Activated CD4-positive, alpha-beta T cell treated with anti-CD3 and anti-CD28 coated beads for 36 hours (primary cell): ENCODE measurements at places on chromosomes 2 and 18. TPM values are rescaled to one million over a fixed set of nuclear protein-coding genes. Genes with fewer than 3 reads are reported as not detected.

DNA sequence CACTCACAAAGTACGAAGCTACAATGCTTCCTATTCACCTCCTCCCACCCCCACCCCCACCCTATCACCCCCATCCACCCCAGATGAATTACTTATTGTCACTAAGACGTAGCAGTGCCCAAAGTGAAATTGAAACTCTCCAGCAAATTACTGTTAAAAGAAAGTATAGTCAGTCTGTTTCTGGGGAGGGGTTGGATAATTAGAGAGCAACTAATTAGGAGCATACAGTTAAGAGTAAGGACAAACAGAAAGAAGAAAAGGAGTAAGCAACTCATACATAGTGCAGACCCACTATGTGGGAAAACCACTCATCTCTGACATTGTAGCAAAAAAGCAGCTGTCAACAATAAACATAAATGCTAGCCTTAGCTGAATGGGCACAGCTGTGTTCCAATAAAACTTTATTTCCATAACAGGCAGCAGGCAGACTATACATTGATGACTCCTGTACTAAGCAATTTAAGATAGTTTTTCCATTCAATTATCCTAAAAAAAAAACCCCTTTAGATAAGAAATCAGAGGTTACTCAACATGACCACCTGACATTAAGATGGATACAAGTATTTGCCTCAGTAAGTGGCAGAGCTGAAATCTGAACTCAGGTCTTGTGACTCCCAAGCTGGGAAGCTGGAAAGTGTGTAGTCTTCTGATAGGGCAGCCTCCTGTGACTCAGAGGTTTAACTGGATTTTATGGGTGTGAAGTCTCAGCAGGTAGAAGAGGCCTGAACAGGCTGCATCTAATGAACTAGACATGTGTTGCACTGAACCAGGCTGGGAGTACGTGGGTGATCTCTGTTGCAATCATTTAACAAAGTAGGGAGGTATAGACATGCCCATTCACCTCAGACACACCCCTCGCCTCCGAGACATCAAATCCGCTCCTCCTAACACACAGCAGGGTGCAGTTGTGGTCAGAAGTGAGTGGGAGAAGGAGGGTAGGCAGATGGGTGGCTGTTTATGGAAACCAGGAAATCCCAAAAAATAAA lies 171.8 kb upstream of the KLF7 start:
- peak; percentile 52 for DNase-seq
- peak overlapping the region; percentile 19 for H3K4me3 ChIP-seq
- H3K36me3 ChIP-seq: no peaks in the 10 kb centered on the region
- H3K27me3 ChIP-seq: no peaks in the 10 kb centered on the region
- H3K27ac ChIP-seq: peak overlapping the region; percentile 79
- peaks cover 54% of the 10 kb centered on the region for H3K4me1 ChIP-seq

- H3K4me1 ChIP-seq: no peaks in the 10 kb centered on the region
- no peak overlapping the region for H3K4me3 ChIP-seq
- no peaks in the 10 kb centered on the region for H3K36me3 ChIP-seq
Observed at GRCh38 chr2:47695800-47696477, 87.0 kb upstream of the MSH6 start.

GRCh38 chr2:190781604-190782198 lies 98.9 kb upstream of the GLS start:
- H3K27ac ChIP-seq: no peak overlapping the region
- H3K36me3 ChIP-seq: no peaks in the 10 kb centered on the region
- H3K4me1 ChIP-seq: peaks cover 33% of the 10 kb centered on the region
- no peaks in the 10 kb centered on the region for H3K27me3 ChIP-seq
- peak; percentile 77 for DNase-seq

GRCh38 chr2:6822406-6822805 lies 43.3 kb downstream of the CMPK2 start:
- peaks cover 3% of the 10 kb centered on the region for H3K27me3 ChIP-seq
- no peak overlapping the region for H3K4me3 ChIP-seq
- no peak for DNase-seq
- H3K4me1 ChIP-seq: peaks cover 6% of the 10 kb centered on the region
- no peaks in the 10 kb centered on the region for H3K36me3 ChIP-seq

GRCh38 chr18:65753520-65753919 lies 2.7 kb downstream of the CDH7 start:
- H3K27me3 ChIP-seq: peaks cover 15% of the 10 kb centered on the region
- H3K4me1 ChIP-seq: no peaks in the 10 kb centered on the region
- H3K27ac ChIP-seq: no peak overlapping the region
- DNase-seq: no peak

DNA sequence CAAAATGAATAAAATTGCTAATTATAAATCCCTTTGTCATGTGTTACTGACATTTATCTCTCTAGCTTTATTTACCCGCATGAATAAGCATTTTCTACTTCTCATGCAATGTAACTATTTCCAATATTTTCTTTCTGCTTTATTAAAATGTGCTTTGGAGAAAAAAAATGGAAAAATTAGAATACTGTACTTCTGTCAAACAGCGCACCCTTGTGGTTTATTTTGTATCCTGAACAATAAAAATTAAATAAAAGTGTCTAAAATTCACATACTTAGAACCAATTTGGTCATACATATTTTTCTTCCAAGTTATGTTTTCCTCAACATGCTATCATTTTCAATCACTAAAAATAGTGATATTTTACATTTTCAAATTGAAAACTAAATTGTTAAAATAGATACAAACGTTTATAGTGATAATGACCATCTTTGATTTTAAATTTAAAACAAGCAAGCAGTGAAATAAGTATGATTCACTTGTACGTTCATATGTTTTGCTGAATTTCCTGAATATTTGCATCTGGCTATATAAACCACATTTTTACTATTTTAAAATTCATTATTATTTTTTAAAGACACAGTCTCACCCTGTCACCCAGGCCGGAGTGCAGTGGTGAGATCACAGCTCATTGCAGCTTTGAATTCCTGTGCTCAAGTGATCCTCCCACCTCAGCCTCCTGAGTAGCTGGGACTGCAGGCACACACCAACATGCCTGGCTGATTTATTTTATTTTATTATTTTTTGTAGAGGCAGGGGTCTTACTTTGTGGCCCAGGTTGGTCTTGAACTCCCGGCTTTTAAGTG lies 95.9 kb upstream of the GRB14 start:
- H3K27ac ChIP-seq: no peak overlapping the region
- no peak for DNase-seq
- H3K4me1 ChIP-seq: no peaks in the 10 kb centered on the region
- no peaks in the 10 kb centered on the region for H3K36me3 ChIP-seq
- H3K27me3 ChIP-seq: no peaks in the 10 kb centered on the region

- H3K27me3 ChIP-seq: peaks cover 5% of the 10 kb centered on the region
- no peak for DNase-seq
- H3K4me3 ChIP-seq: no peak overlapping the region
- no peak overlapping the region for H3K27ac ChIP-seq
- no peaks in the 10 kb centered on the region for H3K36me3 ChIP-seq
- no peaks in the 10 kb centered on the region for H3K4me1 ChIP-seq
Observed at GRCh38 chr2:67974559-67975430, 88.0 kb downstream of the C1D start.

GRCh38 chr2:73013936-73014335 lies 57.6 kb downstream of the SFXN5 start:
- no peaks in the 10 kb centered on the region for H3K4me1 ChIP-seq
- peaks cover 3% of the 10 kb centered on the region for H3K36me3 ChIP-seq
- no peak overlapping the region for H3K4me3 ChIP-seq

DNA sequence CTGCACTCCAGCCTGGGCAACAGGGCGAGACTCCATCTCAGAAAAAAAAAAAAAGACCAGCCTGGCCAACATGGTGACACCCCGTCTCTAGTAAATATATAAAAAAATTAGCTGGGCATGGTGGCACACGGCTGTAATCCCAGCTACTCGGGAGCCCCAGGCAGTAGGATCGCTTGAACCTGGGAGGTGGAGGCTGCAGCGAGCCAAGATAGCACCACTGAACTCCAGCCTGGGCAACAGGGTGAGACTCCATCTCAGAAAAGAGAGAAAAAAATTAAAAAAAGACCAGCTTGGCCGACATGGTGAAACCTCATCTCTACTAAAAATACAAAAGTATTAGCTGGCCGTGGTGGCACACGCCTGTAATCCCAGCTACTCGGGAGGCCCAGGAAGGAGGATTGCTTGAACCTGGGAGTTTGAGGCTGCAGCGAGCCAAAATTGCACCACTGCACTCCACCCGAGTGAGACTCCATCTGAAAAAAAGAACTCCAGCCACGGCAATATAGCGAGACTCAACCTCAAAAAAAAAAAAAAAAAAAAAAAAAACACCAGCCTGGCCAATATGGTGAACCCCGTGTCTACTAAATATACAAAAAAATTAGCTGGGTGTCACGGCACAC lies 346.1 kb upstream of the PLGLB2 start:
- H3K27me3 ChIP-seq: no peaks in the 10 kb centered on the region
- no peak overlapping the region for H3K4me3 ChIP-seq
- H3K4me1 ChIP-seq: no peaks in the 10 kb centered on the region
- no peaks in the 10 kb centered on the region for H3K36me3 ChIP-seq
- no peak overlapping the region for H3K27ac ChIP-seq

GRCh38 chr2:66872081-66872985 lies 437.4 kb downstream of the MEIS1 start:
- no peak overlapping the region for H3K27ac ChIP-seq
- H3K4me3 ChIP-seq: no peak overlapping the region
- H3K4me1 ChIP-seq: no peaks in the 10 kb centered on the region
- DNase-seq: no peak
- H3K36me3 ChIP-seq: no peaks in the 10 kb centered on the region
- no peaks in the 10 kb centered on the region for H3K27me3 ChIP-seq

DNA sequence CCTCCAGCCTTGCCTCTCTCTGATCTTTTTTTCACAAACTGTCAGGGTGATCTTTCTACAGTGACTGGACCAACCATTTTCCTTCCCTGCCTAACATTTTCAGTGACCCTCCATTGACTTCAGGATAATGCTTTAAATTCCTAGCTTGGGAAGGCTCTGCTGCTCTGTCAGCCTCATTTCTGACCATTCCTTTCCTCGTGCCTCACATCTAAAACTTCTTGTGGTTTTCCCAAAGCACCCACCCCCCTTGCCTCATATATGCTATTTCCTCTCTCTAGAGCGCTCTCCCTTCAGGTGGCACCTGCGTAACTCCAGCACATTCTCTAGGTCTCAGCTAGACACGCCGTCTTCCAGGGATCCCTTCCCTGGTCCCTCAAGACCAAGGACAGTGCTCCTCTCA lies 37.2 kb downstream of the DRC1 start:
- no peak for DNase-seq
- no peaks in the 10 kb centered on the region for H3K4me1 ChIP-seq
- peaks cover 5% of the 10 kb centered on the region for H3K27me3 ChIP-seq
- H3K27ac ChIP-seq: no peak overlapping the region

DNA sequence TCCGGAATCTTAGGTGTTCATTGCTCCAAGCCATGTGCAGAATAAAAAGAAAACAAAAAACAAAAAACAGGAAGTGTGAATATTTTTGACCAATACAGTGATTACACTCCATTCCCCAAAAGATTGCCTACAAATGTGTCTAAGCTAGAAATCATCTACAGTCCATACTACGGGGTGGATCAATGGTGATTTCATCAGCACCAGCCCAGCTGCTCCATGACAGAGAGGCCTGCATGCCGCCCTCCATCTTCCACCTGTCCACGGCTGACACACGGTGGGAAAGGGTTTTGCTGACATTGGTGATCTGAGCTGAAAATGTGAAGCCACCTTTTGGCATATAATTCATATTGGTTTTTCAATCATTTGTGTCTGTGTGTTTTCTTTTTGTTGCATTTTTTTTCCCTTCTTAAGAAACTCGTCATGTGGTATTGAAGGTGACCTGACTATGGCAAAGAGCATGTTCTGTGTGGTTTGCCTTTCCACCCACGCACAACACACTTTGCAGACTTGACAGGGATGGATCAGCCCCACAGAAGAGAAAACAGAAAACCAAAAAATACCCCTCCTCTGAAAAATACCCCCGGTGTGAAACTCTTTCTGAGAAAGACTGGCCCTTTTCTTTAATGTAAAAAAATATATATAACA lies 533.1 kb downstream of the RNF144A start:
- peak overlapping the region; percentile 89 for H3K27ac ChIP-seq
- H3K27me3 ChIP-seq: no peaks in the 10 kb centered on the region
- DNase-seq: peak; percentile 83
- peaks cover 13% of the 10 kb centered on the region for H3K36me3 ChIP-seq
- H3K4me1 ChIP-seq: peaks cover 74% of the 10 kb centered on the region

- no peaks in the 10 kb centered on the region for H3K36me3 ChIP-seq
- DNase-seq: no peak
- H3K4me1 ChIP-seq: no peaks in the 10 kb centered on the region
- H3K4me3 ChIP-seq: no peak overlapping the region
Observed at GRCh38 chr18:58413667-58414628, 214.9 kb downstream of the ALPK2 start.

DNA sequence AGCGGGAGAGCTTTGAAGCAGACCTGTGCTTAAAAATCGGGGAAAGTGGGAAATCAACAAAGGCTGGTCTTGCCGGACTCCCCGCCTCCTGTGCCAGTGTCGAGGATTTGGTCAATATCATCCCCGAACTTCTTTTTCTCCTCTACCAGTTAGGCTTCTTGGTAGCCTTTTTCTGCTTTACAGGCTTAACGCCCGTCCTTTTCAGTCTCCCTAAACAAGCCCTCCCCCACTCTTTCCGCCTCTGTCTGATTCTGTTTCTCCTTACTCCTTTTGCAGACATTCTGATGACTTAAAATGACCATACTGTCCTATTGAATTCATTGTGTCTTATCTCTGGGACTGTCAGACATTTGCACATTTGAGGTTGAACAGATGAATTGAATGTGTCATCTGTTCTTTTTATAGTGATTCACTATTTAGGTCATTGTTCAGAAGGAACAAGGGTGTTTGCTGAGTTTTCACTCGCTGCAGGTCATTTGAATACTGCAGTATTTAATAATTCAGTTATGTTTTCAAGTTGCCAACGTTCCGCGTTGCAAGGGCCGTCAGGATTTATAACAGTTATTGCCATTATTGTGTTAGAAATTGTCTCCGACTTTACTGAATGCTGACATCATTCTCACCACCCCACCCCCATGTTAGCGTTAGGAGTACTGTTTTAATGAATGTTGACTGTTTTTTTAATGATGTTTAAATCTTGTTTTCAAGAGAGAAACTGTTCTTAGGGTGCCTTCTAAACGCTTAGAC lies 1.1 kb downstream of the ITGAV start:
- H3K4me3 ChIP-seq: peak overlapping the region; percentile 77
- peak overlapping the region; percentile 82 for H3K27ac ChIP-seq
- peak; percentile 33 for DNase-seq
- peaks cover 31% of the 10 kb centered on the region for H3K4me1 ChIP-seq
- no peaks in the 10 kb centered on the region for H3K27me3 ChIP-seq

DNA sequence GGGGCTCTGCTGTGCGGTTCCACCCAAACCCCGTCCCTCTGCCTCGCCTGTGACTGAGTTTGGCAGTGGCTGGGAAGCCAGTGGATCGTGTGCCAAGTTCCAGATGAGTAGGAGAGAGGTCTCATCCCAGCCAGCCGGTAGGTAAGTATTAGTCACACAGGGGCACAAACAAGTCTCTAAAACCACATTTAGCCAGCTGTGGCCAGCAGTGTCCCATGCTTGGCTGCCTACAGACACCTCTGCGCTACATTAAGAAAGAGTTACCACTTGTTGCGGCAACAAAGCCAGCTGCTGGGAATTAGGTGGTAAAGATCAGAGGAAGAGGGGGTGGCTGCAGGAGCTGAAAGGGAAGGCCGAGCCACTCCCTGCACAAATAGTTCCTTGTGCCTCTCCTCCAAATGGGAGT lies 81.2 kb downstream of the GATA6 start:
- H3K36me3 ChIP-seq: no peaks in the 10 kb centered on the region
- no peak overlapping the region for H3K4me3 ChIP-seq
- H3K27ac ChIP-seq: no peak overlapping the region
- H3K27me3 ChIP-seq: no peaks in the 10 kb centered on the region
- DNase-seq: no peak

The SFTPB gene
- not detected for total RNA-seq

The DSEL gene
- total RNA-seq: 0.04 TPM

The DYNAP gene
- not detected for total RNA-seq

The LYG2 gene
- total RNA-seq: not detected

The DPYSL5 gene
- 0.09 TPM for total RNA-seq

The EML6 gene
- 0.30 TPM for total RNA-seq
